ENCODE measurements at places on chromosomes 6 and 20.
A peak's percentile ranks its signal among the peaks of the same experiment; 100 is the strongest.

DNA sequence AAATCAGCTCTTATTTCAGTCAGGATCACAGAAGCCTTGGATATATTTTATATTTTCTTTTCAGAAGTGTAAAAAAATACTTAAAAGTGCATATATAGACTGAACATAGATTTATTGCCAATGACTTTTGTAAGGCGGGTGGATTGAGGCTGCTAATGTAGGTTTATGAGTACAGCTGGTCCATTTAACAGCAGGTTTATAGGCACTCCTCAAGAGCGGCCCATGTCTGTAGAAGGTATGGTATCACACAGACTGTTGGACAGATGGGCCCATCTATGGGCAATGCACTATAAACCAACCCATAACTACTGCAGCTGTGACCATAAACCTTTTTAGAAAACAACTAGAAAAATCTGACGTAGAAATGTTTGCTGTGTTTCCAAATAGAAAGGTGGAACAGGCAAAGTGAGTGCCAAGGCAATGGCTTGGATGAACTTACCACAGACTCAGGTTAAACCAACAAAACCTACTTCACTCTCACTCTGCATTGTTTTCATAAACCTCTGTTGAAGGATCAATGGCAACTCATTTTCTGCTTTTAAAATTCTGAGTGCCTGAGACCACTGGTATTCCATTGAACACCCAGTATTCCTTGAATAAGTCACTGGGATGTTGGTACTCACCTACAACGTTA is 170.6 kb upstream of the EYA4 start:
- no peak for DNase-seq

DNA sequence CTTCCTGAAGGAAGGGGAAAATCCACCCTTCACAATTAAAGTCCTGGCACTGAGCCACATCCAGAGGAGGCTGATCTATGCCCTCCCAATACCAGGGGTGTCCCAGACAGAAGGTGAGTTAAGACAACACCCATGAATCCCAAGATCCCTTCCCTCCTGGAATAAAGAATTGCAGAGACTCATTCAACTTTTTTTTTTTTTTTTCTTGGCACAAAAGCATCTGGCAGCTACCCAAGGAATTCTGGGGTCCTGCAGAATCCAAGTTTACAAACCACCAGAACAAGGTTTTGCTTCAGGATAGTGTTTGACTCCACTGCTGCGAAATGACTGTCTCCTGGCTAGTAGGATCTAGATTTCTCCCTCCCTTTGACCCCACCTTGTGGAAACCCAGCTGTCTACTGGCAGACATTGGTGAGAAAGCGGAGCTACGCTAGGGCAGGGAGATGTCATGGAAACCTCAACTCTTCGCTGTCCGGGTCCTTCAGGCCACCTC is 37.4 kb downstream of the JAG1 start:
- DNase-seq, result no peak

DNA sequence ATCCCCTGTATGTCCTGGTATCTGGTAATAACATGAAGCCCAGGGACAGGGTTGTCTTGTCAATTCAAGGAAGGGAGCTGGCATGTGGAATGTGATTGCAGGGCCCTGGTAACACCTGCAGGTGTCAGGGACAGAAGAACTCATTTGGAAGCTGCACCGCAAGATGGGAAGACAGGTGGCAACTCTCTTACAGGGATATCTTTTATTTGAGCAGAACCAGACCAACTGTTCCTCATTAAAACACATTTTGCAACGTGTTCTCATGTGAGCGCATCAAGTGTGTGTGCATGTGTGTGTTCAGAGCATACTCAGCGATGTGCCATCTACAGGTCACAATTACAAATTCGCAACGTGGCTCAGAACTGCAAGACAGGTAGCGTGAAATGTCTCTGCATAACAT is 370.9 kb upstream of the SOX4 start:
- DNase-seq, result no peak

- no peak for DNase-seq
Observed at GRCh38 chr20:57914205-57914604, 204.4 kb upstream of the PMEPA1 start.

DNA sequence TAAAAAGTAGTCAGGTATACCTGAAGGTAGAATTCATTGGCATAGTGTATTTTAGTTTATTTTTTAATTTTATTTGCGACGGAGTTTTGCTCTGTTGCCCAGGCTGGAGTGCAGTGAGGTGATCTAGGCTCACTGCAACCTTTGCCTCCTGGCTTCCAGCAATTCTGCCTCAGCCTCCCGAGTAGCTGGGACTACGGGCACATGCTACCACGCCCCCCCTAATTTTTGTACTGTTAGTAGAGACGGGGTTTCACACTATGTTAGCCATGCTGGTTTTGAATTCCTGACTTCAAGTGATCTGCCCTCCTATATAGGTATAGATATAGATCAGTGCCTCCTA is 102.8 kb upstream of the PRSS16 start:
- DNase-seq, result no peak

DNA sequence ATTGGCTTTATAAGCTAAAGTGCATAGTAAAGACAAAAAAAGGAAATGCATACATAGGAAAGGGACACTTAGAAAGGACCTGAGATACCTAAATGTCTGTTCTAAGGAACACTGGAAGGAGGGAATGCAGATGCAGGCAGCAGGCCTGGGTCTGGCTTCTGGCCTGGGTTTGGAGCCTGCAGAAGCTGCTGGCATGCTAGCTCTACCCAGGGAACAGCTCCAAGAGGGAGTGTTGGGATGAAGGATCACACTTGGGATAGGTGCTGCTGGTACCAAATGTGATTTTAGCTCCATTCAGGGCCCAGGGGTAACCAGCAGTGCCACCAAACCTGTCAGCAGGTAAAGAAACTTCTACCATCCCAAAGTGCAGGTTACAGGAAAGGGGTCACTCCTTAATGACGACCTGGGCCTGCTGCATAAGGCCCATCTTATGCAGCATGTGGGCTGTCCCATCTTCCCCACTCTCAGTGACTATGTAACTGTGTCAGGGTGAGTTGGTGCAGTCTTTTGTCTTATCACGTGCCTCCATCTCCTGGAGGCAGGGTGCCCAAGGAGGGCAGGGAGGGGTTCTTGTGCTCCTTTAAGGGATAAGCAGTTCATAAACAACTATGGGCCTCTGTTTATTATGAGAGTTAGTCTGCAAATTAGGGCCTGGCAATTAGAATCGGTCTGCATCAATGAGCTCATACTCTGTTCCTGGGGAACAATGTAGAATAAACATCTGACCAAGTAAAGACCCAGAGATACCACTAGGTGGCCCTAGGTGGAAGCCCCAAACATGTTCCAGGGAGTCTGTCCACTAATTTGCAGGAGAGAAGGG is 26.9 kb downstream of the DDX27 start:
- DNase-seq, result peak; percentile 15

GRCh38 chr20:50097843-50098242 is 15.1 kb downstream of the UBE2V1 start:
- DNase-seq, result no peak

DNA sequence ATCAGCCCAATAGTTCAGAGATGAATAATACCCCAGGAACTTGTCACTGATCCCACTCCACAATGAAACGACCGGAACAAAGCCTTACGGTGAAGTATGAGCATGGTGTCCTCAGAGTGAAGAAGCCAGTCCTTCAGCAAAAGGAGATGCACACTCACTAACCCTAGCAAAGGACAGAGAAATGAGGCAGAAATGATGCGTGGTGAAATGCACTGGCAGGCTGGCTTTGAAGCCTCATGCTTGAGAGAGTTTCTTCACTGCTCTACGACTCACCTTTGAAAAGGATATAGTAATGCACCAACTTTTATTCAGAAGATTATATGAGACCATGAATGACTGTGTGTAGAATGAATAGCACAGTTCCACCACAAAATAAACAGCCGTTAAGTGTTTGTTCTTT is 74.8 kb downstream of the PHACTR1 start:
- DNase-seq, result no peak

DNA sequence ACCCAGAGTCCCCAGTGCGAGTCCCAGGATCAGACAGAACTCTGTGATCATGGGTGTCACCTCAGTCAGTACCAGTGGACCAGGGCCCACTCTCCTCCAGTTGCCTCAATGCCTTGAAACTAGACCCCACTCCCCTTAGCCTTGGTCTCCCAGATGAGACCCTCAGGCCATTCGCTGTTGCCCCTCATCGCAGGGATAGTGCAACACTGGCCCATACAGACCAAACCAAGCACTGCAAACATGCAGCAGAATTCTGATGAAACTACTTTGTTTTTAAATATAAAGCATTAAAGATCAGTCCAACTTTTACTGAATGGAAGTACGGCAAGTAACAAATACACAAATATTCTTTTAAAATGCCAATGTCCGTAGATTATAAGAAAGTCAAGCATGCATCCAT is 101.2 kb upstream of the NT5E start:
- no peak for DNase-seq

DNA sequence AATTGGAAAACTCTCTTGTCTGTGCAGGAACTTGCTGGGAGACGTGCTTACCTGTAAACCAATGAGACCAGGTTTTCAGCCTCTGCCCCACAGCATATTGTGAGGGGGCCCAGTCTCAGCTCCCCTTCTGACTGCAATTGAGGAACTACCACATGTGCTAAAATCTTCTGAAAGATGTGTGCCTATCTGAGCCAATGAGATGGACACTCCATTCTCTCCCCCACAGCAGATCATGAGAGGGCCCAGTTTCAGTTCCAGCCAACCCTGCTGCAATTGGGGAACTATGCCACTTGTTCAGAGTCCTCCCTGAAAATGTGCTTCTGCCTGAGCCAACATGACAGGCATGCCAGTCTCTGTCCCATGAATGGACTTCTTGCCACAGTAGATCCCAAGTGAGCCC is 20.9 kb upstream of the PI3 start:
- DNase-seq, result no peak

- no peak for DNase-seq
Observed at GRCh38 chr20:53957451-53958172, 112.8 kb downstream of the BCAS1 start.

DNA sequence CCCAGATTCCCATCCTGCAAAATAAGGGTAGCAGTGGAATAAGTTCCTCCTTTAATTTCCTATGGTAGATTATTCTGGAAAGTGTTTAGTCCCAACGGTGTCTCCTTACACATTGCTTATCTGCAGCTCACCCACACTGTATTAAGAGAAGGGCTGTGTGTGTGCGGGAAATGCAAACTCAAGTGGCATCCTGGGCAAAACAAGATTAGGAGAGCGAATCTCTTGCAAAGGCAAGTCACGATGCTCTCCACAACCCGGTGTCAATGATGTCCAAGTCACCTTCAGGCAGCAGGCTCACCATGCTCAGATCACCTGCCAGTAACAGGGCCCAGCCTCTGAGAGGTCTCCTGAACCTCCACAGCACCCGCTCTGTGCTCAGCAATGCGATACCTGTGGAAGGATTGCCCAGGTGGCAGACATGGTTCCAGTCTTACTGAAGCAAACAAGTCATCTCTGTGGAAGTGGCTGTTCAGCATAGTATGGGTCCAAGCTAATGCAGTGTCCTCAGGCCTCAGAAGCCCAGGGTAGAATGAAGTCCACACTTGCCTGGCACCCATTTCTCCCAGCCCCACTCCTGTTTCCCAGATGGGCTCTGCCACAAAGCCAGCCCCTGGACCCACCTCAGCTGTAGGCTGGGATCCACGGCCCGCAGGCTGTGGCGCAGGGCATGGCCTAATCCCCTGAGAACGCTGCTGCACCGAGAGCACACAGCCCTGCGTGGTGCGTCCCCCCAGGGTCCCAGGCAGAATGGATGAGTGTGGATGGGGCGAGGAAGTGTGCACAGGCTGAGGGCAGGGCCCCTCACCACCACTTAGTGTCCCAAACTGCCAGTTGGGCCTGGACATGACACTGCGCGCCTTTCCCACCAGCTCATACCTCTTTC is 101.2 kb downstream of the PXDC1 start:
- no peak for DNase-seq

GRCh38 chr6:67768972-67769371 is 866.1 kb upstream of the ADGRB3 start:
- no peak for DNase-seq

DNA sequence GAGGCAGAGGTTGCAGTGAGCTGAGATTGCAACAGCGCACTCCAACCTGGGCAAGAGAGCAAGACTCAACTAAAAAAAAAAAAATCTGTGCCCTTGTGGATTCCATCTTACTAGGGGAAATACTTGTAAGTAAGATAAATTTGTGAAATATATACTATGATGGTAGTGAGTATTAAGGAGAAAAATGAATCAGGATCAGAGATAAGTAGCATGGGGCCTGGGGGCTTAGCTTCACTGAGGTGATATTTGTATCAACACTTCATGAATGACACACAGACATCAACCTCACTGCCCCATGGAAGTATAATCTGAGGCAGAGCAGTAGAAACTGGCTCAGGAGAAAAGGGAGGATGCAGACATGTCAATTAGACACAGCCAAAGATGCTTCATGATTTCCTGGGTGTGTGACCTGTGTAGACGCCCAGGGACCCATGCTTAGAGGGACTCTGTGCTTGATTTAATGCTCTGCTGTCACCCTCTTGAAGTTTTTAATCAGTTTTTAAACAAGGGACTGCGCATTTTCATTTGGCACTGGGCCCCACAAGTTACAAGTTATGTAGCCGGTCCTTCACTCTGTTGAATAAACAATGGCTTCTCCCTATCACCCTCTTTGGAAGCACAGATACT is 41.9 kb downstream of the PCNA start:
- peak; percentile 63 for DNase-seq

GRCh38 chr6:146194434-146194833 is 165.6 kb downstream of the GRM1 start:
- no peak for DNase-seq

GRCh38 chr6:164838068-164838615 is 471.3 kb downstream of the C6orf118 start:
- DNase-seq, result no peak

- no peak for DNase-seq
Observed at GRCh38 chr20:4797275-4797674, 75.6 kb downstream of the PRND start.

DNA sequence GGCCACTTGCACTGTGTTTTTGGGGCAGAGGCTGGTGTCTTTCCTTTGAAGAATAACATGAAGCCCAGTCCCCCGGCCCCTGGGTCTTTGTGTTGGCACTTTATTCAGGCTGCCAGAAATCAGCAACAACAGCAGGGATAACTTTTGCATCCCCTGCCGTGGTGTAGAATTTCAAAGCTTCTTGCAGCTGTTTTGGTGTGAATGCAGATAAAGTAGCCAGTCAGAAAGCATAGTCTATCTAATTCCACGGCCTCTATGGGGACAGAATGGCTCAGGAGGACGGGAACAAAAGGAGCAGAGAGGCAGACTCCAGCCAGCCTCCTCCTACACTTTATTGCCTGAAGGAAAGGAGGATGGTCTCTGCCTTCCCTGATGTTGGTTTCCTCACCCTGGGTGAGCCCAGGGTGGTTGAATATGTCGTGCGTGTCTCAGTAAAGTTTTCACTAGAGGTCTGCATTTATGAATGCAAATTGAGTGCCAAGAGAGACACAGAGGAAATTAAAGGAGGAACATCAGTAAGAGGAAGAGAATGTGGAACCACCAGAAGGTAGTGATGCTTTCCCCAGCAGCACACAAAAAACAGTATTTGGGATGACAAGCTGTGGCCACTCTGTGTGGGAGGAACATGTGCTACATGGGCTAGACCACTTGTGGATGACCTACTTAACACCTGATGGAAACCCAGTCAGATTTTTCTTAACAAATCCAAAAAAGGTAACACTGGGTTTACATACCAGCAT is 125.9 kb upstream of the TRAF3IP2 start:
- no peak for DNase-seq

- DNase-seq, result no peak
Observed at GRCh38 chr6:33117811-33118277, 42.1 kb downstream of the HLA-DPB1 start.

All from T-helper 1 cell (primary cell).